ENCODE measurements at places on chromosomes 3 and 15. TPM values are rescaled to one million over a fixed set of nuclear protein-coding genes. Genes with fewer than 3 reads are reported as not detected.

Gene CPN2
- 0.50 TPM for polyA plus RNA-seq

Gene GABRA5
- polyA plus RNA-seq = 0.31 TPM

Gene VIPR1
- polyA plus RNA-seq = 2.5 TPM

Gene CPLX3
- polyA plus RNA-seq = not detected

Gene ENTPD3
- 2.4 TPM for polyA plus RNA-seq

Gene SRP14
- polyA plus RNA-seq = 571 TPM

Gene GRK7
- polyA plus RNA-seq = 0.14 TPM

Gene MASP1
- polyA plus RNA-seq = 7.3 TPM

Gene TRIM59
- 14.3 TPM for polyA plus RNA-seq

Gene CLDN16
- 51.5 TPM for polyA plus RNA-seq

Gene FOXB1
- polyA plus RNA-seq = 0.09 TPM

Data from right renal pelvis (tissue), 4 donors.